ENCODE measurements at places on chromosomes 2 and 18.

GRCh38 chr2:9135822-9136558 lies 70.6 kb upstream of the ASAP2 start:
- DNase-seq = no peak

- DNase-seq = no peak
Observed at GRCh38 chr2:141889788-141890187, 241.0 kb downstream of the LRP1B start.

DNA sequence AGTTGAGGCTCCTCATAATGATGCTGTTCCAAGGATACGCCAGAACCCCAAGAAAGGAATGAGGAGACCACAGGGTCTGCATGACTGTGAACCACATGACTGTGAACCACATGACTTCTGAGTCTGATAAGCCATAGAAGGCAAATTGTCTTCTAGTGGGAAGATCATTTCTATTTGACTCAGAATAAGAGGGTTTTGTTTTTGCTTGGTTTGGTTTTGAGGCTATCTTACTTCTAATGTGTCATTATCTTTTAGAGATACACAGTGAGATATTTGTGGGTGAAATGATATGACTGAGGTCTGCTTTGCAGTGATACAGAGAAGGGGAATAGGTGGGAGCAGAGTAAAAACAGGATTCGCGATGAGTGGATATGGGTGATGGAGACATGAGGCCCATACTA lies 28.9 kb upstream of the BCL2L11 start:
- no peak for DNase-seq

DNA sequence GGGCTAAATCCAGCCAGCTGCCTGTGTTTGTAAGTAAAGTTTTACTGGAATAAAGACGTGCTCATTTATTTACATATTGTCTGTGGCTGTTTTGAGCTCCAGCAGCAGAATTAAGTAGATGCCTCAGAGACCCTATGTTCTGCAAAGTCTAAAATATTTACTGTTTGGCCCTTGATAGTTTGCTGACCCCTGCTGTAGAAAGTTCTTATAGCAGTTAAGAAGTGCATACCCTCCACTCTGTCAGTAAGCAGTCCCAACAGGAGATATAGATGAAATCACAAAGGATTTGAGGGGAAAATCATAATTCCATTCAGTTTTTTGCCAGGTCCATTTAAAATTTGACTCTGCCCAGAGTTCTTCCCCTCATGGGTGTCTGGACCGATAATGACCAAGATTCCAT lies 50.1 kb upstream of the ITM2C start:
- DNase-seq = no peak

DNA sequence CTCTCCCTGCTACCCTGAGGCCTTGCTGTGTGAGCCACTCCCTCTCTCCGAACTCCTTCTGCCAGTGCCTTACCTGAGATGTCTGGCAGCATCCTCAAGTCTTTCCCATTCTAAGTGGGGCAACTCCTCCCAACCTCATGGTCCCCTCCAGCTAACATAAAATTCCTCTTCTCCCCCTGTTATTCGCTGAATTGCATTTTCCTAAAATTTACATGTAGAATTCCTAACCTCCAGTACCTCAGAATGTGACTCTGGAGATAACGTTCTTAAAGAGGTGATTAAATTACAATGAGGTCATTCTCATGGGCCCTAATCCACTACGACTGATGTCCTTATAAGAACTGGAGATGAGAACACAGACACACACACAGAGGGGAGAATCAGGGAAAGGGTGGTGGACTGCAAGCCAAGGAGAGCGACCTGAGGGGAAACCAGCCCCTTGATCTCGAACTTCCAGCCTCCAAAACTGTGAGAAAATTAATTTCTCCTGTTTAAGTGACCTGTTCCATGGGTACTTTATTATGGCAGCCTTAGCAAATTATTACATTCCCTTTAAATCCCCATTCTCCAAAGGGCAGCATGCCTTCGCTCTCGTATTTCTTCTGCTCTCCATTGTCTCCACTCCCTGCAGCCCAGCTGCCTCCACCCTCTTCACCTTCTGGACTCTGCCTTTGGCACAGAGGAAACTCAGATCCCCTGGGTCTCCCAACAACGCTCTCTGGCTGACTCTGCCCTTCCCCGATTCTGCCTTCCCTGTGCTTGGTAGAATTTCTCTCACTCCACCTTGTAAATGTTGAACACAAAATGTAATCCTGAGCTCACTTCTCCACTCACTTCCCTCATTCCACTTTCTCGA lies 70.5 kb downstream of the TGIF1 start:
- no peak for DNase-seq

GRCh38 chr2:228048838-228049490 lies 132.5 kb downstream of the SPHKAP start:
- no peak for DNase-seq

GRCh38 chr2:163800951-163801381 lies 65.2 kb upstream of the FIGN start:
- no peak for DNase-seq

GRCh38 chr2:6637330-6637729 lies 228.4 kb downstream of the CMPK2 start:
- no peak for DNase-seq

GRCh38 chr18:47191961-47192360 lies 15.8 kb upstream of the IER3IP1 start:
- DNase-seq = no peak

DNA sequence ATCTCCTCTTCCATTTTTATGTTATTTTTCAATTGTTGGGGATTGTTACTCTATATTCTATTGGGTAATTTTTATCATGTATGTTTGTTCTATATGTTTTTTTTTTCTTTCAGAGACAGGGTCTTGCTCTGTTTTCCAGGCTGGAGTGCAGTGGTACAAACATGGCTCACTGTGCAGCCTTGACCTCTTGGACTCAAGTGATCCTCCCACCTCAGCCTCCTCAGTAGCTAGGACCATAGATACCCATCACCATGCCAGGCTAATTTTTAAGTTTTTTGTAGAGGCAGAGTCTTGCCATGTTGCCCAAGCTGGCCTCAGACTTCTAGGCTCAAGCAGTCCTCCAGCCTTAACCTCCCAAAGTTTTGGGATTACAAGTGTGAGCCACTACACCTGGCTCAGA lies 88.7 kb downstream of the TTC27 start:
- no peak for DNase-seq

- no peak for DNase-seq
Observed at GRCh38 chr2:3670376-3670775, 12.4 kb downstream of the ALLC start.

GRCh38 chr2:139805441-139805840 lies 1025.3 kb upstream of the NXPH2 start:
- no peak for DNase-seq

DNA sequence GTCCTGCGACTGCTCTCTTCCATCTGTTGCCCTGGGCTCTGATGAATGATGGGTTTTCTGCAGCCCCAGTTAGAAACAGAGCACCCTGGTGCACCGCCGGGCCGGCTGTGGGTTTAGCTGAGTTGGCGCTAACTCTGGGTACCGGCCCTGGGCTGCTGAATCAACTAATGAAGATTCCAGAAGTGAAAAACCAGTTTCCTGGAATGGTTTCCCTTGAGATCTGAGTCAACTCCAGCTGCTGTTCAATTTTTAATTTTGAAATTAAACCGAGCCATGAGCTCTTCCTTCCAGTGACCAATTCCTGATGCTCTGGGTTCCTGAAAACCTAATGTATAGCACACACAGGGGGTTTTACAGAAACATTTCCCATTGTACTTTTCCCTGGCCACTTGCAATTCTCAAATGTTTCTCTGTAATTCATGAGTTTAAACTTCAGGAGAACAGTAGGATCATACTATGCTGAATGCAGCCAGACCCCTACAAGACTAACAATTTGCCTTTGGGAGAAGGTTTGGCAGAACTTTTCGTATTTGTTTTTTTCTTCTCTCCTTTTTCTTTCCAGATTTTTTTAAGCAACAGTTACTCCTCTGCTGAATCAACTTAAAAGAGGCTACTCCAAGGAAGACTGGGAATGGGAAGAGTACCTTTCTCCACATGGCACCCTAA lies 5.5 kb downstream of the COL6A3 start:
- DNase-seq = no peak

DNA sequence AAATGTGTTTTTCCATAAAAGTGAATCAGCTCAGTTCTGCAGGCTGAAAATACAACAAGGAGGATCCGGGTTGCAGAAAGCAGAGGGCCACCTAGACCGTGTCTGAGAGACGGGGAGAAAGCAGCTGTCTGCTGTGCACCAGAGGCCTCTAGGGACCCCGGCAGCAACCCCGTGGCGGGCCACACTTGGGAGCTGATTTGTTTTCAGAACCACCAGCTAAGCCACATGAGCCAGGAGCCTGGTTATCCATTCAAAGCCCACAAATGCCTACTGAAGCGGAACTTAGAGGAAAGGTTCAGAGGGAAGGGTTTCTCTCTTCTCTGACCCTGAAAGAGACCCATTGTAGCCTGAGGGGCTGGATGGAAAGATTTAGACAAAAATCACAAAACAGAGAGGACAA lies 28.4 kb upstream of the ID2 start:
- DNase-seq = no peak

GRCh38 chr18:76405280-76405679 lies 89.8 kb downstream of the ZNF516 start:
- no peak for DNase-seq

DNA sequence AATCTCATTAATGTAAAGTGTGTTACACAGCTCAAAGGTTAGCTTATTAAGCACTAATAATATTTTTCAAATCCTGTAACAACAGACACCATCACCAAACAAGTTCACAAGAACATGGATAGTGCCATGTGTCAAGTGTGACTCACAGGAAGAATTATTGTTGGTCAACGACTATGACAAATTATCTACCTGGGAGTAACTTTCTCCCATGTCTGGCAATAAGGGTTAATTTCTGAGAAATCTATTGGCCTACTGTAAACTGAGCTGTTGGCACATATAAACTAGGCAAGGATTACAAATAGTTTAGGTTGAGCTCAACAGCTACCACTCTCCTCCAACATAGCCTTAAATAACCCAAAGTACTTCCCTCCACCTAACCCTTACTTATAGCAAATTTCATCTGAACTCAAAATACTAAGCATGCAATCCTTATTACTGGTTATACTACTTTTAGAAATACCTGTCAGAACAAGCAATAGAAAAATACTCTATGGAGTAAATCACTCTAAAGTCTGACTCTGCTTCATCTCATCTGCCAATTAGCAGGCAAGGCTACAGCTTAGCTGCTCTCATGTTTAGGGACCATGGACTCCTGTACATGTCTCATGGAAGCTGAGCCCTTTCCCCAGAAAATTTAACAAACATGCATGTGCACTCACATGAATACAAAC lies 223.0 kb downstream of the NBAS start:
- DNase-seq = no peak

DNA sequence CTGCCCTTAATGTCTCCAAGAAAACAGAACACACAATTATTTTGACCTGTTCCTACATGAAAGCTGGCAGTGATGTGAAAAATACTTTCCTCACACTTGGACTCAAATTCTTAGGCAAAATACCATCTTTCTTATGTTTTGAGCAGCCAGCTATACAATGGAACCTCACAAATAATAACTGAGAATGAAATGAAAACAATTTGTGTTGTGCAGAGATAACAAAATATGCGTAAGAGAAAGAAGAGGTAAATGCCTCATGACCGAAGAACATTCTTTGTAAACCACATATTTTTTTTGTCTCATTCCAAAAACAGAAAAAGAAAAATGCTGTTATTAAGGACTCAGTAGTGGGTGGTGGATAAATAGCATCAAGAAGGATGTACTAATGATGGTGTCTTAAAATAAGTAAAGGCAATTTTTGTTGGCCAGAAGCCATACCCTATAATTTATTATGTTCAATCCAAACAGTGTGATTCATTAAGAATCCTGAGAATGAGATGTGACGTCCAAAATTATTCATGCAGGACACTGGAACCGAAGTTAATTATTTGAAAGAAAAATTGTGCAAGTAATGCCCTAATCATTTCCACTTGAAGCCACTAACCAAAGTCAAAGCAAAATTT lies 193.0 kb upstream of the NETO1 start:
- no peak for DNase-seq

DNA sequence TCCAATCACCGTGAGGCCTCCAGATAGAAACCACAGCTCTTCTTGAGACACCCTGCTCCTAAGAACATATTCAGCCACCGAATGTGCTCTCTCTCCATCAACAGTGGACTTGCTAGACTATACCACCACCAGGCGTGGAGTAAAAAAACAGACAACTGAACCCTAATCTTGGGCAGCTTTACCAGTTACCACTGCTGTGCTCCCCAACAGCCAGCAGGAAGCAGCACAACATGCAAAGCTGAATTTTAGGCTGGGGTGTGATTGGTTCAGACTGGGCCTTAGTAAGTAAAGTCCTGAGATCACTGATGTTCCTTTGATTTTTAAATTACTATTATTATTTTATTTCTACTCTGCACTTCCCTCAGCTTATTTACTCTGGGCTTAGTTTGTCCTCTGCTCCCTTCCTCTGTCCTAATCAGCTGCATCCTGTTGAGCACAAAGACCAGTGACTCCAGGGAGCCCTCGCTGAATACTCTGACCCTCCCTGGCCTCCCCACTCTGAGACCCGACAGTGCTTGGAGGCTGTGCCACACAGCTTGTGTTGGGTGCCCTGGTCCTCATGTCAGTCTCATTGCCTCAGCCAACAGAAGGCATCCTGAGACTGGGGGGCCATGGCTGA lies 21.9 kb downstream of the MRPL35 start:
- no peak for DNase-seq

GRCh38 chr18:45402485-45403056 lies 212.7 kb upstream of the SLC14A2 start:
- DNase-seq = no peak

DNA sequence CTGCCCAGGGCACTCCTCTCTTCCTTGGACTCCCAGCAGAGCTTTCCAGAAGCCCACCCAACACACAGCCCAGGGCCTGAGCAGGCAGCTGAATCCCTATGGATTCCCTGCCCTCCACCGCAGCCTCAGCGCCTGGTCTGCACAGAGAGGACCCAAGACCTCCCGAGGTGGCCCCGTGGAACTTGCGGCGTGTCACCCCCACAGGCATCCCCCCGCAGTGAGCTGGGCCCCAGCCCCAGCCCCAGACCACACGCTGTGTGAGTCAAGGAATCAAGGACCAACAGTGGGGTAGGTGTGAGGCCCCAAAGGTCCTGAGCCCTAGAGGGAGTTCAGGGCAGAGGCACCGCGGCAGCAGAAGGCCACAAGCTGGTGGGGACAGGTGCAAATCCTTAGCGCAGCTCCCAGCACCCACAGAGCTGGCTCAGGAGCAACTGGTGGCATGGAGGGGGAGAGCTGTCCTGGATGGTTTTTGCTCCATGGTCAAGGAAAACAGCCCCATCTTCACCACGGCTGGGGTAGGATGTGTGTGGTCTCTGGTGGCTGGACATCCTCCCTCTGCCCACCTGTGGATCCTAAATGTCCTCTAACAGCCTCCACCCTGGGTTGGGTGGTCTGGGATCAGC lies 8.5 kb downstream of the HS6ST1 start:
- no peak for DNase-seq

GRCh38 chr2:183474912-183475695 lies 350.9 kb downstream of the NUP35 start:
- no peak for DNase-seq

GRCh38 chr18:13471198-13471845 lies 252.8 kb downstream of the LDLRAD4 start:
- DNase-seq = no peak

- no peak for DNase-seq
Observed at GRCh38 chr18:11889284-11889683, 18.8 kb downstream of the MPPE1 start.

- DNase-seq = no peak
Observed at GRCh38 chr2:75787532-75788132, 76.9 kb upstream of the GCFC2 start.

GRCh38 chr2:100909534-100910081 lies 89.7 kb downstream of the NPAS2 start:
- DNase-seq = no peak

Data from T-helper 2 cell (primary cell).